ENCODE measurements at places on chromosomes 6 and 20.

- DNase-seq = no peak
Measured at GRCh38 chr6:40714576-40715564, 127.7 kb upstream of the LRFN2 start.

- DNase-seq = no peak
Measured at GRCh38 chr20:46767127-46767761, 57.8 kb downstream of the SLC2A10 start.

DNA sequence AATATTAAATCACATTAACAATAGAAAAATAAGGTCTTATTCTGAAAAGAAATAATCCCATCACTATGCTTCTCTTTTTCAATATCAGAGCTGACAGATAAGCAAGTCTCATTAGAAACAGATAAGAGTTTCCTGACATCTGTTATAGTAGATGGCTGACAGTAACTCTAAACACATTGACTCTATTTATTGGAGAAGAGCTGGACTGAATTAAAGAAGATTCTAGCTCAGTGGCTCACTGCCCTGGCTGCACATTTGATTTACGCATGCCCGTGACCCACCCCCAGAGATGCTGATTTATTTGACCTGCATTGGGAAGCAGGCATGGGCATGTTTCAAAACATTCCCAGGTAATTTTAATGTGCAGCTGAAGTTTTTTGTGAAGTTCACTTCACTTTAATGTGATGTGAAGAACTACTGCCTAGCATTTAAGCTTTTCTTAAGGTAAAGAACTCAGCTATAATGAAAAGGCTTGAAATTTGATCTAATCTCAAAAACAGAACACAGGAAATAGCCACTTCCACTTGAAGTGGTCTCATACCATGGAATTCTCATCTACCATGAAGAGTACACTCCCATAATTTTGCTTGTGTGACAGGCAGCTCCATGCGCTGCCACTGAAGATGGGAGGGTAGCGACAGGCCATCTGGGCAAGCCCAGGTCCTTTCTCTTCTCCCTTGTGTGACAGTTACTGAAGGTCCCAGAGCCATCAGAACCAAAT lies 162.3 kb downstream of the TPBG start:
- DNase-seq = no peak

- DNase-seq = no peak
Measured at GRCh38 chr20:44470327-44470726, 5.3 kb upstream of the TTPAL start.

GRCh38 chr6:111427341-111428116 lies 55.5 kb downstream of the REV3L start:
- no peak for DNase-seq

- no peak for DNase-seq
Measured at GRCh38 chr6:18748314-18748713, 361.2 kb downstream of the RNF144B start.
